Stimulated activated CD4-positive, alpha-beta T cell treated with anti-CD3 and anti-CD28 coated beads, TNF-alpha, amount 100 ng/mL, for 1 hour (primary cell): ENCODE measurements at places on chromosomes 1 and 21.

DNA sequence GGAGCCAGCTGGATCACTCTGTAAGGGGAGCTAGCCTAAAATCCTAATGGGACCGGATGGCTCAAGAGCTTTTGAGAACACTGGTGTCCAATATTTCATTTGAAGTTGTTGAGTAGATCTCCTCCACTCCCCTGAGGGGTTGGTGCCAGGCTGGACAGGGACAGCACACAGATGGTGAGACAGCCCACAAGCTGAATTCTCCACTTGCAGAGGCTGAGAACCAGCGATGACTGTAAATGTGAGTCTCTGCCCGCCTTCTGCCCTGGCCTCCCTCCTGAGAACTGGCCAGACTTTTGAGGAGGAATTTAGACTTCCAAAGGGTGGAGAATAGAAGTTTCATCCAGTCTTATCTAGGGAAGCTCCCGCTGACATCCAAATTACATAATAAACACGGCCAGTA, 20.5 kb upstream of the COQ8A start:
- DNase-seq, result no peak

DNA sequence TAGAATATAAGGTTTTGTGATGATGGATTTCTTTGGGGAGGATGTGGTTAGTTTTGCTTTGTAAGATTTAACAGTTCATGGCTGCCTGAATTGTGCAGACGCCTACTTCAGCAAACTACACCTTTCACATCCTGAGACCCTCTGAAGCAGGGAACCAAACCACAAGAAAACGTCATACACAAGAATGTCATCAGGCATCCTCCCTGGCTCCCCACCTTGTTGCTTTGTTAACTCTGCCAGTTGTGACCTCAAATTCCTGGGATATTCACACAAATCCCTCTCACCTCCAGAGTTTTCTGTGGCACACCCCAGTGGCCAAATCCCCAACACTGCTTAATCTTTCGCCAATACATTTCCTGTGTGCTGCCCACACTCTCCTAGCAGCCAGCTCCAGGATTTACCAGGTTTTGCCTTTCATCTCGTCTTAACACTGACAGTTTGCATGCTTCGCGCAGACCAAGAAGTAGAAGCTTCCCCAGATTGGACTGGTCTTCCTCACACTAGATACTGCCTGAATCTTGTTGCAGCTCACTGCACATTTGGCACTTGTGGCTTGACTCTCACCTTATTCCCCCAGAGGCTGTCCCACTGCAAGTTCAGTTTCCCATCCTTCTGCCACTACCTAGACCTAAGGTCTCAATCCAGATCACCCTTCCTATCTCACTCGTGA, 51.1 kb upstream of the CTTNBP2NL start:
- DNase-seq, result no peak

DNA sequence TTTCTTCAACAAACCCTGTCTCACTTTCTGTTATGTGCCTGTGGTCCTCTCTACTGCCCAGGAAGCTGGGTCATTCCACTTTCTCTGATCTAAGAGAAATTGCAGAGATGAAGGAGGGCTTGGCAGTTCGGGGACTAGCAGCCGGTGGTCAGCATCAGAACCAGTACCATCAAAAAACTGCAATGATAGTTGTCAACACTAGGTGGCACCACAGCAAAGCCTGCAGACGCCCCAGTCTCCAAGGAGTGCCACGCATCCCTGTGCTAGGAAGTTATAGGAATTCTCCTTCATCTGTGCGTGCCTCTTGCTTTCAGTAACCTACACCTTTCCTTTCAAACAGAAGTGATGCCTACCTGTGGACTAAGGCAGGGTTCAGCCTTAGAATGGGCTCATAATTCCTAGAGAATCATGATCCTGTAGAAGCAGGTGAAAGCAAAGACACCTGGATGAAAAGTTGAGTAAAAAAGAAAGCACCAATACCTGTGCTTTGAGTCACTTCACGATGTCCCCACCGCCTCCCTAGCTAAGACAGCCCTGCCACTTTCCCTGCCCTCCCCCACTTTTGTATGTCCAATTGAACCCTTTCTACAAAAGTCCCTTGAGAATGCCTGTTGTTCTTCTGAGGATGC, 129.2 kb downstream of the ADAMTS1 start:
- DNase-seq, result no peak

DNA sequence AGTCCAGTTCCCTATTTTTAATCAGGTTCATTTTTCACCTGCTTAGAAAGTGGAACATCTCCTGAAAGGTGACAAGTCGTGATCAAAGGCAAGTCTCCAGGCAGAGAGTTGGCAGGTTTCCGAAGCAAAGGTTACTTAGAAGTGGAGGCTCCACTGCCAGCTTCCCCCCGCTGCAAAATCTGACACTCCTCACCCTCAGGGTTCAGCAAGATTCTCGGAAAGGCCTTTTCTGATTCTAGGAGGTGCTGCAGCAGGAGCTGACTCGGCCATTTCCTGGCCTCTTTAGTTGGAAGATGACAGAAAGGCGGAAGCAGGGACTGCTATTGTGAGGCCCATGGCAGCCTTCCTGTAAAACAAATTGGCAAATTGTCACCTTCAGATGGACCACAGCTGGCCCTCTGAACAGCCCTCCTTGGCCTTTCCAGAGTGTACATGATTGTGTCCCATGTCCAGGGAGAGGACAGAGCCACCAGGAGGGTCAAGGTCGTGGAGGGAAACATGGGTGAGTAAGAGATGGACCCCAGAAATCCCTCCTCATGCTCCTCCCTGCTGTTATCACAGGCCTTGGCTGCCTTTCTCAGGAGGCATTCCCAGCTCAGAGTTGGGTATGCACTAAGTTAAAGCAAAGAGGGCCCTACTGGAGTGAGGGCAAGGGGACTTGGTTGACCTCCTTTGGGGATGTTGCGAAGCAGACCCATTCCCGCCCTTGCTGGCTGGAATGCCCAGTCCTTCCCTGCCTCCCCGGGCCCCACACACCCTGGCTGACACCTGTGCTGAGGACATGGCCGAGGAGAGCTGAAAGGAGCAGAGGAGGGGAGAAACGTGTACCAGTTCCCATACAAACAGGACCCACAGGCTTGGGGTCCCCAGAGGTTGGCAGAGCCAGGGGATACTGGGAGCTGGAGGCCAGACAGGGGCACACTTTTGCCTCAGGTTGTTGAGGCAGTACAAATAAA, 115.5 kb upstream of the IRF2BP2 start:
- no peak for DNase-seq

- DNase-seq, result no peak
These were observed 149.9 kb downstream of the ZNF326 start for GRCh38 chr1:90144820-90145219.

- DNase-seq, result no peak
These were observed 66.6 kb downstream of the PUM1 start for GRCh38 chr1:30998887-30999286.

- DNase-seq, result no peak
These were observed 10.1 kb upstream of the ELAVL4 start for GRCh38 chr1:50098591-50099021.

GRCh38 chr1:86648255-86648654, 56.1 kb upstream of the SH3GLB1 start:
- DNase-seq, result no peak

DNA sequence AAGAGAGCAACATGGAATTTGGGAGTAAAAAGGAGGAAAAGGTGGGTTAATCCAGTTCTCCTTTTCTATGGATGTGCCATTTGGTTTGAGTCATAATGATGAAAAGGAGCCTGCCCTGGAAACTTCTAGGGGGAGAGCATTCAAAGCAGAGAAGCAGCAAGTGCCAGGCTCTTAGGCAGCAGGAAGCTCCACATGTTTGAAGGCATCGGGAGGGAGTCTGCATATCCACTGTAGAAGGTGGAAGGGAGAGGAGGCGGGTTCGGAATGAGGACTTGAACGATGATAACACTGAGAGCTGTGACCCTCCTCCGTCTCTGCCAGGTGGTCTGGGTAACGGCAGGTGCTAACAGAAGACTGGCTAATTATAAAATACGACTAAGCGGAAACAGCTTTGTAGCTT, 128.2 kb downstream of the RYR2 start:
- DNase-seq, result no peak

- no peak for DNase-seq
These were observed 17.5 kb downstream of the ZMYM4 start for GRCh38 chr1:35285771-35286606.

DNA sequence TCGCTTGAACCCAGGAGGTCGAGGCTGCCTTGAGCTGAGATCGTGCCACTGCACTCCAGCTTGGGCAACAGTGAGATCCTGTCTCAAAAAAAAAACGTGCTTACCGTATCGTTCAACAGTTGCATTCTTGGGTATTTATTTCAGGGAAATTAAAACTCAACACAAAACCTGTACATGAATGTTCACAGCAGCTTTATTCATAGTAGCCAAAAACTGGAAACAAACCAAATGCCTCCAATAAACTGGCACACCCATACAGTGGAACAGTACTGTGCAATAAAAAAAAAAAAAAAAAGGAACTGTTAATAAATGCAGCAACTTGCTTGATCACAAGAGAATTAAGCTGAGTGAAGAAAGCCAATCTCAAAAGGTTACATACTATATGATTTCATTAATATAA, 6.7 kb downstream of the KHDRBS1 start:
- DNase-seq, result no peak

- no peak for DNase-seq
These were observed 1656.0 kb downstream of the MRPL39 start for GRCh38 chr21:23951251-23951650.

DNA sequence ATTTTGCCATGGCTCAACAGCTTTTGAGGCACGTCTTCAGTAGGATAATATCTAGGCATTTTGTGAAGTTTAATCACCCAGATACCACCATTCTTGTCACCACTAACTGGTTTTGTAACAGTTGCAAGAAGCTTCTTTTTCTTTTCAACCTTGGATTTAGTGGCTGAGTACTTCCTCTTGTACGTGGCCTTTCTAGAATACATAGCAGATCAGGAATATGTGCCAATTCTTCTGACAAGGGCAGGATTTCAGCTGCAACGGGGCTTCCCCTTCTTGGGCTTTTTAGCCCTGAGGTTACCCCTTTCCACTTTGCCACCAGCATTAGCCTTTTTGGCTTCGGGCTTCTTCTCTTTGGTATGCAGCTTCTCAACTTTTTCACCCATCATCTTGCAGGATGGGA, 79.3 kb upstream of the WARS2 start:
- DNase-seq, result no peak

DNA sequence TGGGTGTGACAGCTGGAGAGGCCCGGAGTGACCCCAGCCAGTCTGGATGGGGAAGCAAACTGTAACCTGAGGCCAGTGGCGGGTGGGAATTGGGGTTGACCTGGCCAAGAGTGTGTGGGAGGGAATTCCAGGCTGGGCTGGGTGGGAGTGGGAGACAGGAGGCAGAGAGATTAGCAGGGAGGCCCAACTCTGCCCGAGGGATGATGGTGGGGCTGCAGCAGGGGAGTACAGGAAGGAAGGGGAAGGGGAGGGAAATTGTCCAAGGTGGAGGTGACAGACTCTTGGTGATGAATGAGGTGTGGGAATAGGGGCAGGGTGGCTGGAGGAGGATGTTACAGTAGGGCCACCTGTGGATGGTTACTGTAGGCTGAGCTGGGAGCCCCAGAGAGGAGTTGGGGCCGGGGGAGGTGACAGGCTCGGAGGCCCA, 40.4 kb downstream of the HUNK start:
- no peak for DNase-seq

DNA sequence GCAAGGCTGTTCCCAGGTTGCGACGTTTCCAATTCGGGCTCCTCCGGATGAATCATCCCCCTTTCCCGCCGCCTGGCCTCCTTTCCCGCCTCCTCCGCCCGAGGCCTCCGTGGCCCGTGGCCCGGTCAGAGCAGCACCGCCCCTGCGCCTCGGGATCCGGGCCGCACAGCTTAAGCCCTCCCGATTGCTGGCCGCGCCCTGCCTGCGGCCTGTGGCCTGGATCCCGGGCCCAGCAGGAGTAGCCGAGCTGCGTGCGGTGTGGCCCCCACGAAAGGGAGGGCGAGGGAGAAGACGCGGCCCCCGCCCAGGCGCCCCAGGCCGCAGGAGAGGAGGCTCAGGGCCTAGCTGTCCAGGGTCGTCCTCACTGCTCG, 1.0 kb downstream of the TMEM200B start:
- no peak for DNase-seq

DNA sequence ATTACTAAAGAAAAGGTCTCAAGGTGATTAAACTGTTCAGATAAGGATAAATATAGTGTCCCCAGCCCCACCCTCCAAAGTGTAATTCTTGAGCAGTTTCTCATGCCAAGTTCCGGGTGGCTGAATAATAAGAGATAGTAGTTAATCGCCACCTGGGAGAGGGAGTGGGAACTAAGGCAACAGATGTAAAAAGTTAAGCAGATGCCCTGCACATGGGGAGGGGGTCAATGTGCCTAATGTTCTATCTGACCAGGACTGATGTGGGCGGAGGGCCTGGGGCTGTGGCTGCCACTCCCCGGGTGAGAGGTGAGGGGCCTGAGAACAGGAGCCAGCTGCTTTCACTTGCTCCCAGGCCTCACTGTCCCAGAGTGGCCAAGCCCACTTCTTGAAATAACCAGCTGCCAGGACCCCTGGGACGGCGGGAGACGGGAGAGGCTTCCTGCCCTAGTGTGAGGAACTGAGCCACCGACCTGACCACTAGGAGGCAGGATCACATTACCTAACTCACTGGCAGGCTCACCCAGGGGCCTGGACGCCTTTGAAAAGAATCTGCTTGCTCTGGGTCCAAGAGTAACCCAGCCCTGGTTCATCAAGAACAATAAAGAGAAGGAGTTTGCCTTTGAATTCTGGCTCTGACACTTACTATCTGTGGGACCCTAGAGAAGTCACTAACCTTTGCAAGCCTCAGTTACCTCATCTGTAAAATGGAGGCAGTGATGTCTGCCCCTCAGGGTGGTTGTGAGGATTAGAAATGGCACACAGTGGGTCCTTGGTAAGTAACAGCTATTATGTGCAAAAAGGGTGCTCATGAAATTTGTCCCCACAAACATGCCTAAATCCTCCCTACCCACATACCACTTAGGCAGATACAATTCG, 179.2 kb downstream of the ATG4C start:
- DNase-seq, result no peak

GRCh38 chr1:106746448-106747085, 309.9 kb upstream of the PRMT6 start:
- DNase-seq, result no peak

- no peak for DNase-seq
These were observed 12.9 kb downstream of the PI4KB start for GRCh38 chr1:151314137-151314875.

- DNase-seq, result no peak
These were observed 398 bp downstream of the PTPRU start for GRCh38 chr1:29236712-29237128.

GRCh38 chr1:63690966-63691700, 82.7 kb upstream of the ROR1 start:
- no peak for DNase-seq

GRCh38 chr1:172588296-172589291, 55.6 kb downstream of the SUCO start:
- DNase-seq, result no peak

DNA sequence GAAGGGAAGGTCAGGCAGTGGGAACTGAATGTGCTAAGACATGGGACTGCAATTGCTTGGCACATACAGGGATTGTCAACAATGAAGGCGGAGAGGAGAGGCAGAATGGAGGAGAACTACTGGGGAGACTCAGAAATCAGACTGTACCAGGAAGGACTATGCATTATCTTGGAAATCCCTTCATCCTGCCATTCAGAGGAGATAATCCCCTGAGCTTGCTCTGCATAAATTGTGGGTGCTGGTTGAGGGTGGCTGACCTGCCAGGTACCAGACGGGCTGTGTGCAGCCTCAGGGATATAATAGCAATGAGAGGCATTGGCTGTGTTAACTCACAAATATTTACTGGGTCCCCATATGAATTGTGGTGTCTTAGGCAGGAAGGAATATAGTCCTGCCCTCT, 5.0 kb upstream of the TRABD2B start:
- no peak for DNase-seq
